ENCODE measurements at places on chromosomes 6 and 20.

- peak; percentile 56 for DNase-seq
Observed at GRCh38 chr20:44080646-44081267, 106.2 kb downstream of the JPH2 start.

GRCh38 chr6:109722564-109723254 lies 31.6 kb downstream of the FIG4 start:
- DNase-seq = no peak

DNA sequence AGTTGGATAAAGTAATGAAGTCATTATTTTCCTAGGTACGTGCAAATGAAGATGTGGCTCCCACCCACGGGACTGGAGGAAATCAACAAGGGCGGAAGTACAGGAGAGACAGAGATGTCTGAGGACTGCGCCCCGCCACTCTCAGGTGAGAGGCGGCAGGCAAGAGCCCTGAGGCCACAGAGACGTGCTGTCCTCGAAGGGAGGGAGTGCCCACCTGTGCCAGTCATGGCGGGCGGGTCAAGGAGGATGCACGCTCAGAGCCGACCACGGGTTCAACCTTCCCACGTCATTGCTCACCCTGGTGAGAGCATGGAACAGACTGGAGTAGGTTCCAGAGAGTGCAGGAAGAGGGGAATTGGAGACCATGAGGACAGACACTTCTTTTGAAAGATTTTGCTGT lies 12.7 kb downstream of the CST8 start:
- DNase-seq = no peak

DNA sequence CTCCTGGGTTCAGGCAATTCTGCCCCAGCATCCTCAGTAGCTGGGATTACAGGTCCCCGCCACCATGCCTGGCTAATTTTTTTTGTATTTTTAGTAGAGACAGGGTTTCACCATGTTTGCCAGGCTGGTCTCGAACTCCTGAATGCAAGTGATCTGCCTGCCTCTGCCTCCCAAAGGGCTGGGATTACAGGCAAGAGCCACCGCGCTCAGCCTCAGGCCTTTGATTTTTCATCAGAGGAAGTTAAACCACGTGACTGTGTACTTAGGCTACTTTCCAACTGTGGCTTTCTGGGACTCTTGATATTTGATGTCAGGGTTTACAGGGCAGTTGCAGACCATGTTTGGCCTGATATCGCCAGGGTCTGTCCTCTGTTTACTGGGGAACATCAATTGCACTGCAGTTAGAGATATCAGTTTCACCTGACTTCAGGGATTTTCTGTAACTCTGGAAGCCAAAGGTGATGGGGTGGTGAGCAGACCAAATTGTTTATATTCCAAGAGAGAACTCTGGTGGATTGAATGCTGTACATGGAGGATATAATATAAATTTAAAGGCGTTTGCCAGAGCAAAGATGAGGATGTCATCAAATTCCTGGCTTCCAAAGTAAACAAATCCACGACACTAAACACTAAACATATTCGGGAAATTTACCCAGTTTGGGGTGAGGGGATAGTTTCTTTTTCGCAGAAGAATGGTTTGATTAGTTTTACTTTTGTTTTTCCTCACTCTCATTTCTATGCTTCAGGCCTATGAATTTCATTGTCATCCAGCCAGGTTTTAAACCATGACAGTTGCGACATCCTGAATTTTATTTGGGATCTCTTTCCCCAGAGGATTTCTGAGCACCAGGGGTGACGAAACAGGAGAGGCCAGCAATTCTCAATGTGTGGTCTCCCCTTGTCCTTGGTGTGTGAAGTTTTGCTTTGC lies 4.2 kb downstream of the PSMF1 start:
- DNase-seq = no peak

GRCh38 chr6:135012349-135012748 lies 42.3 kb downstream of the HBS1L start:
- no peak for DNase-seq

DNA sequence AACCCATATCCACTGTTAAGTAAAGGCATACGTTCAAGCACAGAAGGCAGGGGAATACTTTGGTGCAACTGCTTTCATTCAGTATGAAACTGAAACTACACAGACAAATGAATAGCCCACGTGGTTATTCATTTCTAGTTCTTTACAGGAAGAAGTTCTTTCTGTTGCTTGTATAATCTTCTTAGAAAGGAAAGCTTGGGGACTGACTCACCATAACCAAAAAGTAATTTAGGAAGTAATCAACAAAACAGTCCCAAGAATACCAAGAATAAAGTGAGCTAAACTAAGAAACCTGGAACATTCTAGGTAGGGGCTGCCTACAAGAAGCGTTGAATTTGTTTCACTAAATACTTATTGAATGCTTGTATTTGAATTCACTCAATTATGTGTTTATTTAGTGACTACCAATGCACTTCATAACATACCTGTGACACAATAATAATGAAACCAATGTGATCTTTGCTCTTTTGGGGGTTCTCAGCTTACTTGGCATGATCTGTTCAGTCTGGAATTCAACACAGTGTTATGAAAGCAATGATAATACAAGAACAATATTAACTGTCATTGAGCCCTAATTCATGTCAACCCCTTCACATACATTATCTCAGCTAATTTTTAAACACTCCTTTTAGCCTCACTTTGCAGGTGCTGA lies 25.1 kb upstream of the KIAA0408 start:
- no peak for DNase-seq

DNA sequence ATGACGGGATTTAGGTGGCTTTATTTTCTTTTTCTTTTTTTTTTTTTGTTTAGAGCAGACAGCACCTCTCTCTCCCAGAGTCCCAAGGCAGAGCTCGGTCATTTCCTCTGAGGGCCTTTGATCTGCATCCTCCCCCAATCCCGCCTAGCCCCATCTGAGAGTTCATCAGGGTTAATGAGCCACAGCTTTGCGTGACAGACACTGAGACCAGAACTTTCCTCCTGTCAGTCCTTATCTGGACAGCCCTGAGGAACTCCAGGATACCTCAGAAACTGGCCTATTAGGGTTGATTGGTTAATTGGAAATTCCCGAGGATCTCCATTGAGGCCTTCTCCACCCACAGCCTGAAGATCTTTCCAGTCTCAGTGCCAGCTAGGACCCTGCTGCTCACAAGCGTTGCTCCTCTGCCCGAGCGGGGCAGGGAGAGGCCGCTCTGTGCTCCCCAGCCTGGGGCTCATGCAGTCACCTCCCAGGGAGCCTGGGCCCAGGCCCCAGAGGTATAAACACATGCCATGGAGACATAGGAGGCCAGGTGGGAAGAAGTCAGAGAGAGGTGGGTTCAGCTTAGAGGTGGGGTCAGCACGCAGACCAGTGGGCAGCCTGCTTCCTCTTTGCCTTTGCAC lies 1.4 kb upstream of the LRRN4 start:
- DNase-seq = no peak

DNA sequence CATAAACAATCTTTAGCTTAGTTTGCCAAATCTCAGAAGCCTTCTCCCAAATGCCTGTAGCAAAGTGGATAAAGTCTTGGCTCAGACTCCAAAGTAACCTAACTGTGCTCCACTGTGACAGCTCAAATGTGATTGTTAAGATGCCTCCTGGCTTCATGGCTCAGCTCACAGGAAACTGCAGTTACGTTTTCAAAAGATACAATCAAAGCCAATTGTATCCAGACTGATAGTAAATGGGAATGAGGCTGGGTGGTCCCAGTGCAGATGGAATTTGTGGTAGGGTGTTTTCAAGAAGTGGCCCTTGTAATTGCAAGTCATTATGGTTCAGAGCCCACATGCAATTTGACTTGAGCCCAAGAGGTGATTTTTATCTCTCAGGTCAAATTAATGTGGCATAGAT lies 151.2 kb upstream of the TAB2 start:
- no peak for DNase-seq

DNA sequence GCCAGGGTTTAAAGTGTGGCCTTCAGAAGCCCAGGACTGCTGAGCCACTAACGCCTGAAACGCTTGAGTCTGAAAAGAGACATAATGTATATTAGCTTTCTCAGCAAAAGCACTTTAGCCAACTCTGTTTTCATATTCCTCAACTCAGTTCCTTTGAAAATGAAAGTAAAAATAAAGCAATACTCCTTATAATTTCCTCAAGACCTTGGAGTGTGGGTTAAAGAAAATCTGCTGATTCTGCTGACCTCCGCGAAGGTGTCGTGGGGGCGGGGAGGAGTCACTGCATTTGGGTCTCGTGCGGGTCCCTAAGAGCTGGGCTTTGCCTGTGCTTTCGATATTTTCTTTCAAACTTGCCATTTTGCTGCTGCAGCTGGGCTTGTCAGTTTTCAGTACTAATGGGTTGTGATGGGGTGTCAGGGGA lies 142.2 kb upstream of the ARID1B start:
- no peak for DNase-seq

- DNase-seq = no peak
Observed at GRCh38 chr6:92684386-92684785, 735.0 kb downstream of the EPHA7 start.

DNA sequence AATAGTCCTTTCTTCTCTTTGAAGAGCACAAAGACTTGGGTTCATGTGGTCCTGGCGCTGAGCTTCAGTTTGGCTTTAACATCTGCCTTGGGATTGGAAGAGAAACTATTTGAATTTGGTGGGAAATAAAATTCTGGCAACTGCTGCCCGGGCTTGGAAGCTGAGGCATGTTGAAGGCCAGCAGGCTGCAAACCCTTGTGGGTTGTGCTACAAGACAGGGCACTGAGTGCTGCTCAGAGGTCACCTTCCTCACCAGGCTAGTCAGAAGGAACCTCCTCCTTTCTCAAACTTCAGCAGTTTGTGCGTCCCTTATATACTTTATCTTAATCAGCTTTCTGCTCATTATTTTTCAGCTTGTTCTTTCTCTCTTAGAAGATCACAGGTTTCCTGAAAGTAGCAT lies 238.4 kb upstream of the TBX18 start:
- DNase-seq = no peak

DNA sequence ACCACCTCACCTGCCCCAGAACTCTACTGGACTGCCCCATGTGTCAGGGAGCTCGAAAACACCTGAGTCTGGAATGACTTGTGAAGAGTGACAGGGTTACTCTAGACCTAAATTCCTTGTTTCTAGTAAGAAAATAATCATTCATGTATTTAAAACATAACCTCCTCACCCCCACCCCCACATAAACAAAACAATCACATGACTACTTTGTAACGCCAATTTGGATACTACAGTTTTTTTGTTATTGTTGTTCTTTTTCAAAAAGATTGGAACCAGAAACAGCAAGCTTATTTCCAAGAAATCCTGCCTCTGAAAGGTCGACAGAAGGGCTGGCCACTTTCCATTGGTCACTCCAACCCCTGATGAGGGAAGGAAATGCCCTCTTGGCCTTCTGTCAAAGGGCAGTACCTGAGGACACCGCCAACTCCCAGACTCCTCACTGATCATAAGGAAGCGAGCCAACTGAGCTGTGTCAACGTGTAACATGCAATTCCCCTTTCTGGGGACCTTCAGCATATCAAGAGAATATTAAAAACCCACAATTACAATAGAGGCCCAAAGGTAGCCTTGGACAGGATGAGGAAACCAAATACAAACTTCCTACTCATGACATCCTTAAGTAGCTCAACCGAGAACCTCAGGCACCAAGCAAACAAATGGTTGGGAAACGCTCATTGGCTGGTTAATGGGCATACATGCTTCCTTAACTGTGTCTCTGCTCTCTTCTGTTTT lies 2.6 kb downstream of the MCUR1 start:
- no peak for DNase-seq

- no peak for DNase-seq
Observed at GRCh38 chr6:75449630-75450206, 43.9 kb downstream of the FILIP1 start.

GRCh38 chr6:75203721-75204120 lies 2.1 kb downstream of the COL12A1 start:
- DNase-seq = no peak

GRCh38 chr20:44621325-44621724 lies 30.2 kb downstream of the ADA start:
- no peak for DNase-seq

DNA sequence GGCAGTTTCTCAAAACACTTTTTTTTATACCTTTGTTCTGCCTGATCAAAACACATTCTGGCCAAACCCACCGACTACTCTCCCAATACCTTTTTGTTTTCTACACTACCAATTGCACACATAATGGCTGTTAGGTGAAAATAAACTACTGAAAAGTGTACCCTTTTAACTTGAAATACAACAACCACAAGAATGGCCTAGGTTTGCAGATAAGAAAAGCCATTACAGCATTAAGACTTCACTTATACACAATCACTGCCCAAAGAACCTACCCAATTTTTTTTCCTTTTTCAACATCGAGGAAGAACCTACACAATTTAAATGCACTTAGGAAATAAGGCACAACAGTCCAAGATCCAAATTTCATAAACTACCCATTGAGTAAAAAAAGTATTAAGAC lies 1.8 kb downstream of the SEC63 start:
- no peak for DNase-seq

GRCh38 chr20:63891061-63892002 lies 3.6 kb upstream of the DNAJC5 start:
- DNase-seq = no peak

DNA sequence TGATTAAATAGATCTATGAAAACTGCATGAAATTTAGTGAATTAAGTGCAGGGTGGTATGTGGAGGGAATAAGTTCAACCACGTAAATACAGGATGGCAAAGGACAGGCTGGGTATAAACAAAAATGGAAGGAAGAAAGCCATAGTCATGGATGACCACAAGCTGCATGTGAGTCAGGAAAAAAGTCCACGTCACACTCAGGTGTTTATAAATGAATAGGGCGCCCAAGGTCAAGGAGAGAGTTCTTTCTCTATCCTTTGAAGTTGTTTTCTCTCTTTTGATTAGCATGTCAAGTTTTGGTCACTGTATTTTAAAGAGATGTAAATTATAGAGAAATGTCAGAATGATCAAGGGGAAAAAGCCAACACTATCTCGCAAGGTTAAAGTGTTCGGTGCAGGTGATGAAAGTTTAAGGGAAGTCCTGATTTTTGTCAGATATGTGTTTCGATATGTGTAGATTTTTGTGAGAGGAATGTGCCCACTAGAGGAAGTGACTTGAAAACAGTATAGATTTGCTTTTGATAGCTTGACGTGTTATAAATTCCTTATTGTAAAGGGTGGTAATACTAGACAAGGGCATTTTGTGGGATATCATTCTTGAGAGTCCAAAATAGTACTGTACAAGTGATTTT lies 58.7 kb downstream of the MAP3K4 start:
- DNase-seq = no peak

DNA sequence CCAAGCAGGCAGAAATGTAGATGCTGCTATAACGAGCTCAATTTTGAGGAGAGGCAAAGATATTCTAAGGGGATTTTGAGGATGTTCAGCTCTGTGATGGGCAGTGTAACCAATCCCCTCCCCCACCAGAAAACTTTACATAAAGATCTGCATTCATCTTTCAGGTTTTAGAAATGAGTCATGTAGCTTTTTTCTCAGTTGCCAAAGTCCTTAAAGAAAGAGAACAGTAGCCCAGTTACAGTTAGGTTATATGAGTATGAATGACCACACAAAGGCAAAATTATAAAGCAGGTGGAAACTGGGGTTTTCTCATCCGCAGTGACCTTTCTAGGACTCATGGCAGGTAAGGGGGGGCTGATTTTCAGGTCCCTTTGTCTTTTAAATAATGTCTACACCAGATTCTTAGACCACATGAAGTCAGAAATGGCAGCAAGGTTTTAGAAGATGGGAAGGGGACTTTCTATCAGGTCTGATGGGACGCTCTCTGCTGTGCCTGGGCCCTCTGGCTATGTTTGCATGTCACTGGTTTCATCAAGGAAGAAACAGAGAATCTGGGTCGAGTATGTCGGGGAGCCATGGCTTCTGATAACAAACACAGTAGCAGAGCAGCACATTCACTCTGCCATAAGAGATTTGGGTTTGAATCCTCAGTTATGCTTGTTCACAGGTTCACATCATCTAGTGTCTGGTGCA lies 94.7 kb downstream of the CLIC5 start:
- no peak for DNase-seq
